CD4-positive, alpha-beta T cell treated with Interleukin-10 for 1 hour (primary cell): ENCODE measurements at places on chromosomes 3 and 15.
A peak's percentile ranks its signal among the peaks of the same experiment; 100 is the strongest.

DNA sequence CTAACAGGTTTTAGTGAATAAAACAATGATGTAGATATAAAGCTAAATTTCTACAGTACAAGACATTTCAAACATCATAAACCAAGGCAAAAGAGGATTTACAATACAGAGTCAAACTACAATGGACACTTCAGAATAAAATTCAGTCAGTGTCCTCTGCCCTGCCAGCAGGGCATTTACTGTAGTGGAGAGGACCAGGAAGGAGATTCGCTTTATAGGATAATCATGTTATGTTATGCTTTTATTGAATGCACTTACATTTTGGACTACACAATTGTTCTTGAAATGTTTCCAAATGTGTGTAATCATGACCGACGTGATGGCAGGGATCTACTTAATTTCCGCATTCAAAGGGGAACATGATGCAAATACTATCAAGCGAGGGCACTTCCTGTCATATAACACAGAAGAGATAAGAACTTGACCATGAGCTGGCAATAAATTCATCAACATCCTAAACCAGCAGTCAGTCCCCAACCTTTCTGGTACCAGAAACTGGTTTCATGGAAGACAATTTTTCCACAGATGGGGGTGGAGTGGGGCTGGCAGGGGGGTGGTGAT is 925.6 kb downstream of the FHIT start:
- DNase-seq: no peak

DNA sequence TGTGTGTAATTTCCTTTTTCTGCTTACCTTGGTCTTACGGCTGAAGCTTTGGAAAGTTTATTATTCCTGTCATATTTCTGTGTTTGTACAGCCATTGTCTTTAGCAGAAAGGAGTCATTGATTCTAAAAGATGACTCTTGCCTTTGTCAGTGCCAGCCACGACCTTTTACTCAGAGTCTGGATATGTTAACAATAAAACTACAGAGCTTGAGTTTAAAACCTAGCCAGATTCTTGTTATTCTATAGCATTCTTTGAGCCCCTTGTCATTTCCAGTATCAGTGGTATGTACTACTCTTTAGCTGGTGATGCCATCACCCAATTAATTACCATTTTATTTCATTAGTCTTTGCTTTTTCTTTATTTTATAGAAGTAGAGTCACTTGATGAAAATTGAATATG is 142.4 kb downstream of the TCF12 start:
- DNase-seq: no peak

- no peak for DNase-seq
These were observed 70.5 kb upstream of the BOC start for GRCh38 chr3:113140876-113141275.

DNA sequence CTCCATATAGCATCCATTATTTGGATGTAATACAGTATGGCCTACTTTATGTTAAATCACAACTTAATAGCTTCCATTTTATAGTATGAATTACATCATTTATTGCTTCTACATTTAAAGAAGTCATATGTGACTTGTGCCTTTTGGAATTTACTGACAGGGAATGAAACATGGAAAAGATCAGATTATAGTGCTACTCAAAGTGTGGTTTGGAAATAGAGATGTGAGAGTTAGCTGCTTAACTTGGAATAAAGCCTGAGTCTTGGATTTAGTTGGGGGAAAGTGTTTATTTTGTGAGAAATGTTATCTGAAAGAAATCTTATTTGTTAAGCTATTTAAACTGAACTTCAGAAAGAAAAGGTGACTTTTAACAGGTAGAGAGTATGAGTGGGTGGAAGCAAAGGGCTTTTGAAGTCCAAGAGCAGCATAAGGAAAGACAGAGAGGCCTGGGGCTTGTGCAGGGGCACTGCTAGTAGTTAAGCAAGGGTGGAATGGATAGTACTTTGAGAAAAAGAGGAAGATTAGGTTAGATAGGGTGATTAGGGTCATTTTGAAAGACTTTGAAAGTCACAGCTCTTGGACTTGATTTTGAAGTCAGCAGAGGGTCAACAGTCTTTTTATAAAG is 60.5 kb downstream of the SLMAP start:
- DNase-seq: no peak

DNA sequence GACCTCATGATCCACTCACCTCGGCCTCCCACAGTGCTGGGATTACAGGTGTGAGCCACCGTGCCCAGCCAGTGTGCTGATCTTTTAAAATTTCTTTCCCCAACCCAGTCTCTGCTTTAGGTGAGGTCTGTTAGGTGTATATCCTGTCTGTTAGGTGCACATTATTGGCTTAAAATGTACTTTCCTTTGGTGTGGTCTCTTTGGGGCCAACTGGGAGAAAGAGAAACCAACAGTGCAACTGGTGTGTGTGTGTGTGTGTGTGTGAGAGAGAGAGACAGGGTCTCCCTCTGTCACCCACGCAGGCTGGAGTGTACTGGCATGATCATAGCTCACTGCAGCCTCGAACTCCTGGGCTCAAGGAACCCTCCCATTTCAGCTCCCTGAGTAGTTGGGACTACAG is 50.3 kb upstream of the GNB5 start:
- DNase-seq: peak; percentile 26

GRCh38 chr3:32919920-32920319 is 31.5 kb upstream of the CCR4 start:
- DNase-seq: no peak

- peak; percentile 36 for DNase-seq
These were observed 643 bp downstream of the MYO5A start for GRCh38 chr15:52527911-52528563.

DNA sequence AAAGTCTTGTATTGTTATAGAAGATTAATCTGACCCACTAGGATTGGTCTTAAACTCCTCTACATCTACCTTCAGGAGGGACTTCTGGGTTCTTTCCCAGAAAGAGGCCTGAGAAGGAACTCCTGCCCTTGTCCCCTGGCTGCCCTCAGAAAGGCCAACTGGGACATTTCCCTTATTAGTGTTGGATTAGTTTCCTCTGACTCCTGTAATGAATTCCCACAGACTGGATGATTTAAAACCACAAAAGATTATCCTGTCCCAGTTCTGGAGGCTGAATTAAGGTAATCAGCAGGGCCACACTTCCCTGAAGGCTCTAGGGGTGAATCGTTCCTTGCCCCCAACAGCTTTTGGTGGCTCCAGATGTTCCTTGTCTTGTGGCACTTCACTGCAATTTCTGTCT is 102.8 kb upstream of the NMNAT3 start:
- no peak for DNase-seq

- DNase-seq: no peak
These were observed 880.3 kb upstream of the GBE1 start for GRCh38 chr3:82641701-82642100.

- DNase-seq: no peak
These were observed 74.6 kb downstream of the KLF13 start for GRCh38 chr15:31401282-31401681.

DNA sequence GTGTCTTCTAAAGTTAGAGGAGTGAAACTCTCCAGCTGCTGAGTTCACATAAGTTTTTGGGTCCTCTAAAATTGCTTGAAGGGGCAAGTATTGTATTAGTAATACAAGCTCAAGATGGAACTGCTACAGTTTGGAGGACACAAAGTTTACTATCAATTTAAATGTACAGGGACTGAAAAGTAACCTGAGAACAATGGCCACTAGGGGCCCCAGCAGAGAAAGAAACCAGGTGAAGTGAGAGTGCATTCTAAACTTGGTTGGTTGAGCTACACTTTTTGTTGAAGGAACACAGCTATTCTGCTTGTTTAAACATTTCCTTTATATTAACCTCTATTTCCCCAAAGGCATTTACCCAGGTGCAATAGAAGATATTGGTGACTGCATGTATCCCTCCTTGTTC is 755.5 kb downstream of the GBE1 start:
- DNase-seq: no peak

GRCh38 chr3:81793410-81793809 is 32.0 kb upstream of the GBE1 start:
- no peak for DNase-seq

GRCh38 chr3:57350271-57350670 is 57.8 kb upstream of the ASB14 start:
- DNase-seq: no peak

GRCh38 chr3:125220183-125220582 is 7.6 kb upstream of the SLC12A8 start:
- no peak for DNase-seq

GRCh38 chr3:46213201-46213600 is 5.1 kb upstream of the CCR1 start:
- peak; percentile 54 for DNase-seq

- no peak for DNase-seq
These were observed 292.4 kb upstream of the NR2F2 start for GRCh38 chr15:96038131-96038530.

- no peak for DNase-seq
These were observed 6.5 kb downstream of the EPHB3 start for GRCh38 chr3:184567946-184568559.

GRCh38 chr3:122019493-122019892 is 2.6 kb downstream of the ILDR1 start:
- DNase-seq: no peak

DNA sequence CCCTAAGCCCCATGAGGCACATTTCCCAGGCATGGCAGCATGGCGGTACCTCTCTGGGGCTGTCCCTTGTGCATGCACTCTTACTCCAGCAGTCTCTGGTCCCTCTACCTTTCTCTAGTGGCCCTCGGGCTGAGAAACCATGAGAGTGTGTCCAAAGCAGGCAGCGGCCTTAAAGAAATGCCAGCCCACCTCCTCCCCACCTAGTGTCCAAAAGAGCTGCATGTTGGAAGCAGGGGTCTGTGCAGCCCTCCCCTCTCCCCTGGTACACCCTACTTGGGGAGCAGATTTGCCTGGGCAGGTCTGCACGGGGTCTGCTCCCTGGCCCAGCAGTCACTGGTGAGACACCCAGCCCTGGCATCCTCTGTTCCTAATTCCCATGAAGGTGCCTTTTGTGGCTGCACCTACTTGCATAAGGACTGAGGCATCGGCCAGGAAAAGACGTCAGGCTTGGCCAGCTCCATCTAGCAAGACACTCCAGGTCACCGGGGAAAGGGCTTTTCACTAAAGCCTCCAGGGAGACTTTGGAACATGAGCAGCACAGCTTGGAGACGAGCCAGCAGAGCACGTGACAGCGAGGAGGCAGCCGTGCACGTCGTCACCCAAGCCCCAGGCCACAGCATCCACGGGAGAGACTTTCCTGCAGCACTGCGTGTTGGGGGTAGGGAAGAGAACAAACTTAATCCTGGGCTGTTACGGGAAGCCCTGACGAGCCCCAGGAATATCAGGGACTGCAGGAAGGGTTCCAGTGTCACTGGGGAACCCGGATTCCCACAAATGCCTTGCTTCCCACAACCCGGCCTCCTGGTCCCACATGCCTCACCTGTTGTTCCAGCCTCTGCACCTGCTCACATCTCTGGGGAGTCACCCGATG is 38.8 kb downstream of the TM2D3 start:
- DNase-seq: no peak

DNA sequence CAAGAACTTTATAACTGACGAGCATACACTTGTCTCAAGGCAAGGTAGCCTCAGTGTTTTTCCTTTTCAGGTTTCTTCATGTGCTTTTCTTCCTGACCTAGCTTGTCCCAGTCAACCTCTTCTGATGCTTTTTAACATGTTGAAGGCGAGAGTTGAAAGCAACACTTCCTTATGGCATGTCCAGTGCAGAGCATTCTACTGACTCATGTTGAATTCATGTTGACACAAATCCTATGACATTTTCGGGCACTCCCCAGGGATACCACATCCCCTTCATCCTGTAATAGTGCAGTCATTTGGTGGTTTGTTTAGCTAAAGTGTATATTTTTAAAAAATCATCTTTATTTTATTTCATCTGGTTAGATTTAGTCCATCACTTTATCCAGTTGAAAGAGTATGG is 75.9 kb upstream of the CBLB start:
- no peak for DNase-seq

GRCh38 chr3:157695103-157695502 is 191.9 kb upstream of the VEPH1 start:
- no peak for DNase-seq

GRCh38 chr15:70152070-70152480 is 54.4 kb upstream of the TLE3 start:
- no peak for DNase-seq

GRCh38 chr15:37135225-37135624 is 34.9 kb upstream of the MEIS2 start:
- no peak for DNase-seq

GRCh38 chr15:65952391-65953053 is 83.2 kb downstream of the RAB11A start:
- no peak for DNase-seq

DNA sequence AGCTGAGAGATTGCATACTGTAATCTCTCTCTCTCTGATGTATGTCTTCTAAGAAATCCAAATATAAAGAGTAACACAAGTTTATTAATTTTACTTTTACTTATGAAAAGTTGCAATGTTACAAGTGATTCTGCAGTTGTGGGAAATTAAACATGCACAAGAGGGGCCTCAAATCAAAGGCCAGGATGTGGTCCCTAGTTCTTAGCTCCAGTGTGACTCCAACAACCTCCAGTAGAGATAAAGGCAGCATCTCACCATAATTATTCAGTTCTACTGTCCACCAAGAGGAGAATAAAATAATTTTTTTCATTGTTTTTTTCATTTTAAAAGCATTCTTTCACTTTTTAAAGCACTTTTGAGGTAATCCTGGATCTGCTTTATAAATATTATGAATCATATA is 223.3 kb downstream of the RAP2B start:
- DNase-seq: no peak

- no peak for DNase-seq
These were observed 109.6 kb upstream of the ARHGEF3 start for GRCh38 chr3:56911363-56911762.

DNA sequence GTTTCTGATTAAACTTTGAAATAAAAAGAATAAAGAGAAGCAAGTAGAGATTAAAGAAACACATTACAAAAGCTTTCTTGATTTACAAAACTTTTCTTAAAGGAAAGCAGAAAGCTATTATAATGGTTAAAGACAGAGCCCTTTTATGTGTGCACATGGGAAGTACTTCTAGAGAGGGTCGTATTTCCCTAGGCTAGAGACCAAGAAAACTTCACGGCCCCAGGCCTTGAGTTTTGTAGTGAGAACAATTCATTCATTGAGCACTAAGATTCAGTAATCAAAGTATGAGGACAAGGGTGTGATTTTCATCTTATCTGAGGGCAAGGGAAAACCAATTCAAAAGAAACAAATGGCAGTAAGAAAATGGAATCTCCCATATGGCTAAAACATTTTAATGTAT is 854.1 kb downstream of the ROBO1 start:
- no peak for DNase-seq

DNA sequence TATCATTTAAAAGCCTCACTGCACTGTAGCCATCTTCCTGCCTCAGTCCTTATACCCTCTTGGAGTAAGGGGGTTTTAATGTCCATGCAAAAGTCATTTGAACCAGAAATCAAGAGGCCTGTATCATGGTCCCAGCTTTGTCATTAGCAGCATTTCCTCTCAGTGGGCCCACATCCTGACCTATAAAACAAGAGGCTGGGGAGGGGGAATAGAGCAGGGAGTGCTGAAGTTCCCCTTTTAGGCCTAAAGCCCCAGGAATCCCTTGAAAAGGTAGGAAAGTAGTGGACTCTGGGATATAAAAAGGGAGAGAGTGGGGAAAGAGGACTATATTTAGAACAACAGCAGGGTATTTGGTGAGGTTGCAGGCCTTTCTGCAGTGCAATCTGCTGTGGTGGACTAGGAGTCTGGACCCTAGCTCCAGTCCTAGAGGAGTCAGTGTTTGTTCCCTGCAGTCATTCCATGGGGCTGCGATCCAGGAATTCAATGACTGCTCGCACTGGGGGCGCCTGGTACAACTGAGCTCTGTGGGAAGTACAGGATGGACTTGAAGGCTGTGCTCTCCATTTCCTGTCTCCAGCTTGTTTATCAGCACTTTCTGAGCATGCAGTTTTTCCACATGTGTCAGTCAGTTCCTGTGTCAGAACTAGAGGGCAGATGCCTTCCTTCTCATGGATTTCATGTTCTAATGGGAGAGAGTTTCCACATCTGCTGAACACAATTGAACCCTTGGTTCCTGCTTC is 46.8 kb downstream of the PDHB start:
- no peak for DNase-seq
